Motor neuron (in vitro differentiated cells): ENCODE measurements at places on chromosomes 5 and 9.

- ATAC-seq = peak; percentile 90
These were observed at the start of gene LHX6 for GRCh38 chr9:122228568-122229484. TSS of gene LHX6 (minus strand) at chr9:122228957. CDS start at chr9:122228740, 217 bp downstream.

GRCh38 chr5:167452136-167452535 lies 839.3 kb upstream of the WWC1 start:
- ATAC-seq = no peak

DNA sequence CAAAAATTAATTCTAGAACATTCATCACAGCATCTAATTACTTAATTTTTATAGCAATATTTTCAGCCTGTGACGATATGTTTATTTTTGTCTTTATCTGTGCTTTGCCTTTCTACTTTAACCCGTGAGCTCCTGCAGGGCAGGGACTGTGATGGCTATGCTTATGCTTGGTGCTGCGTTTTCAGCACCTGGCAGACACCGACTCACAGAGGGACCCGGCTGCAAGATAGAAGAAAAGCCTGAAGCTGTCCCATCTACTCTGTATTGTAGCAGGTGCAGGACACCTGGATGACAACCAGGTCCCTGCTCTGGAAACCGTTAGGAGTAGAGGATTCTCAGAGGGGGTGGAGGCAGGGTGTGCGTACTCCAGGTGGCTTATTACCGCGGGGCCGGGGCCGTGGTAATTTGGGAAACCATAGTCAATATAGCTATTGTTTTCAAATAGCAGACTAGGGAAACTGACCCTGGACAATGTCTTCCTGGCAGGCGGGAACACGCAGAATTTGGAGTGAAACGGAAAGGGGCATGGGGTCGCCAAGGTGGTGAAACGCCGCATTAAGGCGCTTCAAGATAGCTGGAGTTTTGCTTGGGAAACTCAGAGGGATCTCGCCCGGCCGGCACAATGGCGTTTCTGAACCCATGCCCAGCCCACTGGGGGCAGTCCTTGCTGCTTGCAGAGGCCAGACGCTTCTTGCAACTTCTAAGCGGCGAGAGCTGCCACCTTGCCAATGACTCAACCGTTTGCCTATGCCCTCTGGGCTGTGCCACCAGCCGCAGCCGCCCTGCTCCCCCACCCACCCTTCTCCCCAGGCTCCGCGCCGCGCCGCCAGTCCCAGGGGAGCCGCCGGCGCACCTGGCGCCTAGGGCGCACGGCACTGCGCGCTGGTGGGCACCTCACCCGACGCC lies 140.1 kb upstream of the PALM2AKAP2 start:
- ATAC-seq = peak; percentile 57

DNA sequence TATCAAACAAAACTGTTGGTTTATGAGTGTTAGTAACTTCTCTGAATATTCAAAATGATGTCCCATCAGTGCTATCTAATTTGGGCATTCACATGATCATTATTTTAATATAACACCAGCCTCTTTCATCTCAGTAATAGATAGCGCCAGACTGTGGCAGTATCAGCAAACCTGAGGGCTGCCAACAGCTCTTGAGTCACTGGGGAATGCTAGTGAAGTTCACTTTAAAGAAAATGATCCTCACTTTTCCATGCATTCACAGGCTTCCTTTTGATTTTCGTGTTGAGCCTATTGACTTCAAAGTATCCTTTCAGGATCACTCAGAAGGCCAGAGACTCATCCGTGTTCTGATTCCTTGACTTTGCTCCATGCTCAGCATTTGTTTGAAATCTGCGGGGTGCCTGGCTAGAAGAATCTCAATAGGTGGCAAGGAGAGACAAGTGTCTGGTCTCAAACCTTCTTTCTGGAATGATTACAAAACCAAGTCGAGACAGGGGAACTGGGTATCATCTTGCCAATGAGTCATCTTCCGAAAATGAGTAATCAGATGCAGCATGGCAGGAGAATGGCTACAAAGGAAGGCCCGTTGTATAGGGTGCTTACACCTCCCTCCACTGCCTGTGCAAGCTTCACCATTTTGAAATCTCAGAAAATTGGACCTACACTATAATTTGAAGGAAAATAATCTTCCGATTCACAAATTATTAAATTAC lies 509.1 kb downstream of the RASEF start:
- ATAC-seq = no peak

GRCh38 chr5:180456792-180457191 lies 37.4 kb upstream of the CNOT6 start:
- no peak for ATAC-seq

DNA sequence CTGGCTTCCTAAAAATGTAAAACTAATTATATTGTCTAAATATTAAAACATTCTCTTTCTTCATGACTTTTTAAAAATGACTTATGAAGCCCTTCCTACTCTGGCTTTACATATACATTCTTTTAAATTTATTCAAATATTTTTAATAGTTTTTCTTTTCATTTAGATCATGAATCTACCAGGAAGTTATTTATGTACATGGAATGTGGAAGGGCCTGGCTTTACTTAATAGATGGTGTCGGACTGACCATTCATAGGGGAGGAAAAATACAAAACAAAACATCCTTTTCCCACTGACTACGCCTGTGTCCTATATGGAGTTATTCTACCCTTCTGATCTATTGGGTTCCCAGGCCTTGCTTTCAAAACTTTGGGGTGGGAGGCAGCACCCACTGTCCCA lies 129.8 kb downstream of the MACROH2A1 start:
- ATAC-seq = no peak

GRCh38 chr5:66351813-66352212 lies 207.7 kb downstream of the SREK1 start:
- peak; percentile 5 for ATAC-seq

- no peak for ATAC-seq
These were observed 89.9 kb downstream of the DMRT2 start for GRCh38 chr9:1140057-1140456.

GRCh38 chr9:1013021-1013420 lies 36.6 kb downstream of the DMRT3 start:
- ATAC-seq = no peak

DNA sequence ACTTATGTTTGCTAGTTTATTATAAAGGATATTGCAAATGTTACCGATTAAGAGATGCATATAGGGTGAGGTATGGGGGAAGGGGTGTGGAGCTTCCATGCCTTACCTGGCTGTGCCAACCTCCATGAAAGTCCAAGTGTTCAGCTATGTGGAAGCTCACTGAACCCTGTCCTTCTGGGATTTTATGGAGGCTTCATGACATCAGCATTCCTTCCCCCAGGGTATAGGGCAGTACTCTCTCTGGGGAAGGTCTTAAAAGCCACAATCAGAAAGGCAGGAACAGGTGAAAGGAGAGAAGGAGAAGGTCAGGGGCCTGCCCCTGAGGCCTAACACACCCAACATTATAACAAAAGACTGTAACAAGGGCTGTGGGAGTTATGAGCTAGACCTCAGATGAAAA lies 592.6 kb downstream of the PDE4D start:
- no peak for ATAC-seq

DNA sequence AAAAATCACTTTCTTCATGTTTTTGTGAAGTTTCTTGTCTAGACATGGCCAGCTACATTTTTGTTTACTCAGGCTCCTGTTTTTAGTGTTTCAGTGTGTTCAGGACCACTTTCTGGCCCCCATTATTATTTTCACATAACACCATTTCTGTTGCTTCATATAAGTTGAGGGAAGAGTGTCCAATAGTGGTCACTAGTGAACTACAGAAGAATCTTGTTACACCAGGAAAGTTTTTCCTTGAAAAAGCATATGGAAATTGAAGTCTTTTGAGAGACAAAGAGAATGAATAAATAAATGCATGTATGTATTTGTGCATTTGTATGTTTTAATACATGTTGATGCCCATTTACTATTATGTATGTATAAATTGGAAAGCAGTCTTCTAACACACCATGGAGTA lies 3.8 kb downstream of the ADAMTSL1 start:
- no peak for ATAC-seq

- ATAC-seq = no peak
These were observed 73.0 kb downstream of the TMEM161B start for GRCh38 chr5:88195636-88196035.
